ENCODE measurements at places on chromosomes 4 and X. TPM values are rescaled to one million over a fixed set of nuclear protein-coding genes. Genes with fewer than 3 reads are reported as not detected.

The BTC gene
- total RNA-seq: 3.4 TPM

The TASL gene
- total RNA-seq: 0.49 TPM

DNA sequence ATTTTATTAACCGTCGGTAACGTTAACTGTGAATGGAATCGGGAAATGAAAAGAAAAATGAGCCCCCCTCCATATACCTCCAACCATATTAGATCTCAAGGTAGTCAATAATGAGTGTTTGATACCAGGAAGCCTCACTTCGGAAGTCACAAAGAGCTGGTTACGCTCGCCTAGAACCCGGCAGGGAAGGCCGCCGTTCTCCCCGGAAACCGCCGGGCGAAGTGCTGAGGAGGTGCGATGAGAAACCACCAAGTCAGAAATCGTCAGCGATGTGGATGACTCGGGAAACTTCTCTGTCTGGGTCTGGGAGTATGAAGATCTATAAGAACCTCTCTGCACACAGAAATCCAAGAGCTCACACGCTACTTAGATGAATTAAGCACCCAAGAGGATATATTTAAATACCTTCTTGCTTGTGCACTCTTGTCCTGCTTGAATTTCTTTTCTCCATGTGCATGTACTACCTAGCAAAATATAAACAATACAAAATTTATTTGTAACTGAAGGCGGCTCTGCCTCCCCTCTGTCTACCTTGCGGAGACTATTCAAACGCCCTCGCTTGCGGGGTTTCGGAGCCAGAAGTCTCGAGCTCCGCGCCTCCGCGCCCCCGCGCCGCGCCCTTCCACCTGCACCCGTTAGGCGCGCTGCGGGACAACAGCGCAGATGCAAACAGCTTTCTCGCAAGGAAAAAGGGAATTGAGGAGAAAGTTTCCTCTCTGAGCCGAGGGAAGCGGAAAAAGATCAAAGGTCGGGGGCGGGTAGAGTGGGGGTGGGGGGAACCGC is 17.8 kb downstream of the NKX6-1 start:
- H3K27ac ChIP-seq: no peak overlapping the region
- no peaks in the 10 kb centered on the region for H3K36me3 ChIP-seq
- H3K4me3 ChIP-seq: no peak overlapping the region

DNA sequence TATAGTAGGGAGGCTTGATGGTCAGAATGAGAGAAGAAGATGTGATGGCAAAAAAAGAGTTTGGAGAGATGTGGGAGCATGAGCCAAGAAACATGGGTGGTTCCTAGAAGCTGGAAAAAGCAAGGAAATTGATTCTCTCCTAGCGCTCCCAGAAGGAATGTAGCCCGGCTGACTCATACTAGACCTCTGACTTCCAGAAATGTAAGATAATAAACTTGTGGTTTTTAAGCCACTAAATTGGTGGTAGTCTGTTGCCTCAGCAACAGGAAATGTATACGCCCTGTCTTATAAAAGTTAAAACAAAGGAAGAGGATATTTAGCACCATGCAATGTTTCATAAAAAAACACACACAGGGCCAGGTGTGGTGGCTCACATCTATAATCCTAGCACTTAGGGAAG is 182.7 kb upstream of the PCDH7 start:
- H3K4me1 ChIP-seq: no peaks in the 10 kb centered on the region
- peak; percentile 41 for DNase-seq
- no peak overlapping the region for H3K27ac ChIP-seq
- no peaks in the 10 kb centered on the region for H3K36me3 ChIP-seq

- H3K4me1 ChIP-seq: no peaks in the 10 kb centered on the region
- no peak overlapping the region for H3K27ac ChIP-seq
- no peaks in the 10 kb centered on the region for H3K36me3 ChIP-seq
- H3K4me3 ChIP-seq: no peak overlapping the region
- no peak for DNase-seq
These were observed 150.6 kb downstream of the RASL11B start for GRCh38 chr4:53012738-53013137.

GRCh38 chrX:31228909-31229308 is 157.1 kb upstream of the FTHL17 start:
- no peak overlapping the region for H3K27ac ChIP-seq
- H3K4me3 ChIP-seq: no peak overlapping the region
- no peak for DNase-seq
- no peaks in the 10 kb centered on the region for H3K36me3 ChIP-seq
- no peaks in the 10 kb centered on the region for H3K4me1 ChIP-seq
- no peaks in the 10 kb centered on the region for H3K27me3 ChIP-seq
